ENCODE measurements at places on chromosomes 13 and 19.

DNA sequence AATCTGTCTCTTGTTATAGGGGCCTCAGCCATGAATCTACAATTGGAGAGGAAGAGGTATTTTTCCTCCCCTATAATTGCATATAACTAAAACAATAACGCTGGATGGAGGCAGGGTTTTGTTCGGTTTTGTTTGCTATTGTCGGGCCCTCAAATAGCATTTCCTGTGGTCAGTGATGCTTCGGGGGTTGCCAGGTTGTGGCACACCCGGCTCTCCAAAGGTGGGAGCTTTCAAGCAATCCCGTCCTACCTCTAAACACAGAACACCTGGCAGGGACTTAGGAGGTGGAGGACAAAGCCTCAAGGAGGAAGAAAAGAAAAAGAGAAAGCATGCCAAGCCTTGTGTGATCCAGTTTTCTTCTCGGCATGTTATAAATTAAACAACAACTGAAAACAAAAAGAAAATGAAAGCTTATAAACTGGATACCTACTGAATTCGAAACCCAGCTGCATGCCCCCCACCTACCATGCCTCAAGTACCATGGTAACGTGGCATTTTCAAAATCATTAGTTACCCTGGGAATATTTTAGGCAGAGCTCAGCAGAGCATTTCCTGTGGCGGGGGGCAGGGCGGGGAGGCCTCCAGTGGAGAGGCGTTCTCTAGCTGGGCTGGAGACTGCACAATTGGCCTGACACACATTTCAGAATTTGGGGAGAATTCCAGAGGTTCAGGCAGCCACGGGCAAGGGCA, 213.8 kb downstream of the DCLK1 start:
- no peak for DNase-seq

GRCh38 chr13:102198418-102199311, 203.2 kb downstream of the FGF14 start:
- no peak for DNase-seq

DNA sequence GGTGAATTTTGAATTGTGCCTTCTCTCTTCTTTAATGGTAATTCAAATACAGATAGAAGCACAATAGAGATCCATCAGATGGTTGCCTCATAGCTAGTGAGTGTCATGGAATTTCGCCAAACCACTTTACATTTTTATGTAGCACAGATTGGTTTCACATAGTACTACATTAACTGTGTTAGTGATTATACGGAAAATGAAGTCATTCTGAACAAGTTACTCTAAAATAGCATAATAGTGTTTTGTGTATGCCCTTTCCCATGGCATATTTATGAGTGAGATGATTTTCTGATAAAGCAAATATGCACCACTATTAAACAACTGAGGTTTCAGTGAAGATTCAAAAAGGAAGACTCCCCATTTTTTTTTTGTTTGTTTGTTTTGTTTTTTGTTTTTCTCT, 1623.5 kb downstream of the PCDH9 start:
- no peak for DNase-seq

GRCh38 chr19:18282021-18282787, 782 bp upstream of the JUND start:
- no peak for DNase-seq

- DNase-seq: no peak
Measured at GRCh38 chr19:1177322-1178114, 3.5 kb upstream of the SBNO2 start.

GRCh38 chr19:46133101-46133627, 8.7 kb upstream of the IGFL3 start:
- DNase-seq: peak; percentile 97

- no peak for DNase-seq
Measured at GRCh38 chr19:49539192-49539952, 11.6 kb downstream of the RCN3 start.

DNA sequence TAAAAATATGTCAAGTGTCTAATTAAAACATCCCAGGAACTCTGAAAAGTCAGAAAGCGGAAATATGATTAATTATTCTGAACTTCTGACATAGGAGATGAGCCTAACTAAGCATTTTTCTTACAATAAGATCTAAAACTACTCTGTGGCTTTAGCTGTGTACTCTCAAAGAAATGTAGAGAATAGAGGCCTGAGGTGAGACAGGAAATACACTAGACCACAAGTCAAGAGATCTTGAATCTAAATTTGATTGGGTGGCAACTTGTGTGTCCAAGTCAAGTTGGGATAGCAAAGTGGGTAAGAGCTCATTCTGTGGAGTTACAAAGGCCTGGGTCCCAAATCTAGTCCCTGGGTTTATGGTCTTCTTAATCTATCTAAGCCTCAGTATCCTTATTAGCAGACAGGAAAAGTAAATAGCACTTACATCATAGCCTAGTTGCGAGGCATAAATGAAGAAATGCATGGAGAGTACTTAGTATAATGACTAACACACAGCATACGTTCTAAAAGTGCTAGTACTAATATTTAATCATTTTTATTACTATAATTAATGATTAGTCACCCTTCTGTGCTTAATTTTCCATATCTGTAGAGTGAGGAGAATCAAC, 9.4 kb upstream of the LRRC63 start:
- DNase-seq: no peak

DNA sequence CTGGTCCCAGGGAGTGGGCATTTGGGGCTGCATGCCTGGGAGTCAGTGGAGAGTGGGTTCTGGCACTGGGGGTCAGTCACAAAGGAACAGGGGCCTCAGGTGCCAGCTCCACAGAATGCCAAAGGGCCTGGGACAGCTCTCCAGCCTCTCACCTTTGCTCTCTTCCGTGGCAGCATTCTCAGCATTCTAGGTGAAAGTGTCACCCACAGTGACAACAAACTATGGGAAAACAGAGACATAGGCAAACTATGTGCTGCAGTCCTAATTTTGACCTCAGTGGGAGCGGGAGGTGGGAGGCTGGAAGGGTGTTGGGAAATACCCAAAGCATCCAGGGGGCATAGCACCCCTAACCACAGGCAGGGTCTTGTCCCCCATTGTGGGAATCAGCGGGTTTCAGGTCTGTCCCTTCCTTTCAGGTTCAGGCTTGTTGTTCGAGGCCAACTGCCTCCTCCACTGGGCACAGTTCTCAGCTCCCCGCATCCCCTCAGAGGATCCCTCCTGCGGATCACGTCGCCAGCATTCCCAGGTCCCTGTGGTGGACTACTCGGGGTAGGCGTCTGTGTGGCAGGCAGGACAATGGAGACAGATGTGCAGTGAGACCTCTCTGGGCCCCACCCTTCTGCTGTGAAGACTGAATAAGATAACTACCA, 52.4 kb downstream of the TSHZ3 start:
- no peak for DNase-seq

GRCh38 chr19:39132344-39132969, 6.9 kb downstream of the PAK4 start:
- no peak for DNase-seq

- no peak for DNase-seq
Measured at GRCh38 chr19:12085074-12085818, 20.7 kb downstream of the ZNF844 start.

GRCh38 chr19:6416658-6417405, 7.8 kb downstream of the KHSRP start:
- no peak for DNase-seq

- DNase-seq: no peak
Measured at GRCh38 chr19:55461974-55462626, 658 bp upstream of the ISOC2 start.

DNA sequence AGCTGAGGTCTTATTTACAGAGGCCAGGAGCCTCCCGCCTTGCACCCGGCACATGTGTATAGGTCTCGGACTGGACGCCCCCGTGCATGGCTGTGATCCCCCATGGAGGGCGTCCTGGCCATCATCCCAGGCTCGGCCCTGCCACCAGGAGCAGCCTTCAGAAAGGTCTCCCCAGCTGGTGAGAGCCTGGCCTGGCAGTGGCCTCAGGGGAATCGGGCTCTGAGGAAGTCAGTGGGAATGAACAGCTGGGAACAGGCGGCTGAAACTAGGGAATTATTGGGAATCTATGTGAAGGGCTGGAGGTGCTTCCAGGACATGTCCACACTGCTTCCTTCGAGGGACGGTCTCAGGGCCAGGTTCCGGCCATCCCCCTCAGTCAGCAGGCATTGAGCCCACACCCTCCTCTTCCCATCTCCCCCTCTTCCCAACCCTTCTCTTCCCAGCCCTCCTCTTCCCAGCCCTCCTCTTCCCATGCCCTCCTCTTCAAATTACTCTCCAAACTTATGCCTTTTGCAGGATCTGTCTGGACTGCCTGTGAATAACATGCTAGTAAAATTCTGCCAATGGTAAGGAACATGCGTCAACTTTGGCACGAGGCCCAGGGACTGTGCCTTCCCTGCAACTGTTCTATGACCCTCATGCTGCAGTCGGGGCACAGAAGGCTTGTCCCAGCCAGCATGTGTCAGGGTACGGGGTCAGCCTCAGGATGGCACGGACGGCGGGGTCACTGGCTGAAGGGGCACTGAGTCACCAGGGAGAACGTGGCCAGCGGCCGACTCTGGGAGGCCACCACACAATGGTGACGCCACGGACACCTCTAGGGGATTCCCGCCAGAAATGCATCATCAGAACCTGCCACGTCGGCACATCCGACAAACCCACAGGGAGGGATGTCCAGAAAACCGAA, 24.2 kb upstream of the C13orf46 start:
- DNase-seq: no peak

GRCh38 chr13:78401873-78402707, 201.3 kb downstream of the POU4F1 start:
- DNase-seq: no peak

GRCh38 chr13:94162289-94162688, 317.2 kb downstream of the DCT start:
- DNase-seq: no peak

- no peak for DNase-seq
Measured at GRCh38 chr19:44661904-44662303, 9.4 kb upstream of the CEACAM19 start.

DNA sequence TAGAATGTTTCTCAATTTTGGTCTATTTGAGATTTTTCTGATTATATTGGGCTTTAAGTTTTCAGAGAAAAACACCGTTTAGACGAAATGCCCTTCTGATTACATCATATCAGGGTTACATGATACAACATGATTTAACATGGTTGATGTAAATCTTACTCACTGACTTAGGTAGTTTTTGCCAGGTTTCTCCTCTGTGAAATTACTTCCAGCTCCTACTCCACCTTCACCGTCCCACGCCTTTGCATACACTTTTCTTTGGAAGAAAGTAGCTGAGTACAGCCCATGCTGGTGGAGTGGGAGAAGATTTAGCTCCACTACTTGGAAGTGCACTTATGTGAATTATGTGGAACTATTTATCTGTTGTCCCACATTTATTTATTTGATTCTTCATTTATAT, 433.2 kb upstream of the KLHL1 start:
- DNase-seq: no peak

DNA sequence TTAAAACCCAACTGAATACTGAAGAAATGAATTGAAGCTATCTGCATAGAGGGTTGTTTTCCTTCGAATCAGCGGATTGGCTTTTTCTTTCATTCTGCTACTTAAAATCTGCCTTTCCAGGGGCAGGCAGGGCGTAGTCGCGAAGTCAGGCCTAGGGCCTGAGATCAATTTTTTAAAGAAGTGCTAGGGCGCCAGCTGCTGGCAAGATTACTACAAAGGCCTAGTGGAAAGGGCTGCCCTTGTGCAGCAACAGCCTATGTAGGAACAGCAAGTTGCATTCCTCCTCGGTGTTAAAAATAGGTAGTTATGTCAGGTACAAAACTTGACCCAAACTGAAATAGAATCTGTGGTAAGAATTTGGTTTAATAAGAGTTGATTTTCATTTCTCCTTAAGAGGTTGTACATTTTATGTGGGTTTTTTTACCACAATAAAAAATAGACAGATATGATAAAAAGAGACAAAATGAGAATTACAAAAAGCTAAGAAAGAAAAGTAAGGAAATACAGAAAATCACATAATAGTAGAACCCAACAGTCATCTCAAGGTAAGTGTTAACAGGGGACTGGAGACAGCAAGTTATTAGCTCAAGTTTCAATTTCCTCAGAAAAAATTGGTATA, 9.5 kb upstream of the URAD start:
- no peak for DNase-seq

- DNase-seq: no peak
Measured at GRCh38 chr19:39515551-39516191, 732 bp downstream of the SELENOV start.

GRCh38 chr13:28467034-28467433, 27.9 kb downstream of the FLT1 start:
- no peak for DNase-seq

DNA sequence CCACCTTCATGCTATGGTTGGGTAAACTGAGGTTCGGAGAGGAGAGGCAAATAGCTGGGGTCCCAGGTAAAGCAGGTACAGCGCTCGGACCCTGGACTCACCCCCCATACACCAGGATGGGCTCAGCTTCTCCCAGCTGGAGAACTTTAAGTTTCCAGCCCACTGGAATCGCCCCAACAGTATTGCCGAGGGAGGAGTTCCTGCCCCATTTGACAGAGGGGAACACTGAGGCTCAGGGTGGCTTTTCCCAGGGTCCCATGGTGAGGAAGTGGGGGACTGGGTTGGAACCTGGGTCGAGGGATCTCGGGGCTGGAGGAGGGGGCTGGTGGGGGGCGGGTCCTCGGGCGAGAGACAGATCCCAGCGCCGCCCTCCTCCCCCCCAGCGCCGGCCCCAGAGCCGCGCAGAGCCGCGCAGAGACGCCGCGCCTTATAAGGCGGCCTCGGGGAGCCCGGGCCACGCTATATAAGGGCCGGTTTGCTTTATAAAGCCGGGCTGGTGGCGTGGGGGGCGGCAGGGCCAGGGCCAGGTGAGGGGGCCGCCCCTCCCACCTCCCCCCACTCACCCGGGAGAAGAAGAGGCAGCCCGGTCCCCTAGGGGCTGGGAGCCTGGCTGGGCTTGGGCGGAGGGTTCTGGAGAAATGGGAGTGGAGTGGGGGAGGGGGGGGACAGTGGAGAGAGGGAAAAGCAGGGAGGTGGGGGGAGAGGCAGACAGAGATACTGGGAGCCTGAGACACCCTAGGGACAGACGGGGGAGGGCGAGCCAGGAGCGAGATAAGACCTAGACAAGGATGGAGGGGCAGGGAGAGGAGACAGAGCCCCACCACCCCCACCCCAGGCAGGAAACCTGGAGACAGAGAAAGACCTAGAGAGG, 1.1 kb downstream of the CNN1 start:
- no peak for DNase-seq

DNA sequence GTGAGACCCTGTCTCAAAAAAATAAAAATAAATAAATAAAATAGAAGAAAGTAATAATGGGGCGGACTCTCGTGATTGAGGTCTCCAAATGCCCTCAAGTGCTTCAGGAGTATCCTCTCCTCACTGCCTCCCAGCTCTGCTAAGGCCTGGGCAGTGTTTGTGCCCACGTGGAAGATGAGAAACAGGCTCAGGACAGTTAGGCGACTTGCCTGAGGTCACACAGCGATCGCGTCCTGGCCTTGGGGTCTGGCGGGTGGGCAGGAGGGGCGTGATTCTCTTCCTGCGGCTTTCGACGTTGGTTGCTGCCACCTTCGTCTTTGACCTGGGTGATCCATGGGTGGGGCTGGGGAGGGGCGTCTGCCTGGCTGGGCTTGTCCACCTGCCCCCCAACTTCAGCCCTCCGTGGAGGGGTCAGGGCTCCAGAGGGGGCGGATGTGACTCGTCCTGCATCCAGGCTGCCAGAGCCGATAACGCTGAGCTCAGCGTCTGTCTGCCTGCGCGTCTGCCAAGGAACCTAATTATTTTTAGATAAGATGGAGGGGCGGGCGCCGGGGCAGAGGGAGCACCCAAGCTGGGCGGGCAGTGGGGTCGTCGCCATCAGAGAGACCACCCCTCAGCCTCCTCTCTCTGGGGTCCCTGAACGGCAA, 56.9 kb downstream of the NFIC start:
- DNase-seq: no peak

- no peak for DNase-seq
Measured at GRCh38 chr19:10195199-10195519, 406 bp upstream of the DNMT1 start.

Data from iPS DF 19.7 (cell line).